MG63 (cell line): ENCODE measurements at places on chromosomes 3 and 15. TPM values are rescaled to one million over a fixed set of nuclear protein-coding genes. Genes with fewer than 3 reads are reported as not detected.

DNA sequence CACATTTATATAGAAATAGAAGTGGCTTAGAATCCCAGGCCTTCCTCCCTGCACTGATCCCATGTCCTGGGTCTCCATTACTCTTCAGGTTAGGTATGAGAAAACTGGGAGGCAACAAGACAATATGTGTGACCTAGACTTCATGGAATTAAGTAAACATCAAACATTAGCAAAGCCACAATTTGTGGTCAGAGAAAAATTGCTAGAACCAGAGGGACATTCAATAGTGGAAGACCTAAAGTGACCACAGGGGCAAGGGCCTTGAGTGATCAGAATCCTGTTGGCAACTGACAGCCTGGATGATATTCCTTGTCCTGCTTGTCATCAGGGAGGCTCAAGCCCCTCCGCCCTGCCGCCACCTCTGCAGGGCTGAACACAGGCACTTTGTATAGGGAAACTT, 322.8 kb upstream of the CTNNB1 start:
- no peak for DNase-seq

Gene MME
- total RNA-seq = 0.07 and 0.47 TPM in 2 replicates

Gene TMEM212
- total RNA-seq = not detected in 2 replicates

DNA sequence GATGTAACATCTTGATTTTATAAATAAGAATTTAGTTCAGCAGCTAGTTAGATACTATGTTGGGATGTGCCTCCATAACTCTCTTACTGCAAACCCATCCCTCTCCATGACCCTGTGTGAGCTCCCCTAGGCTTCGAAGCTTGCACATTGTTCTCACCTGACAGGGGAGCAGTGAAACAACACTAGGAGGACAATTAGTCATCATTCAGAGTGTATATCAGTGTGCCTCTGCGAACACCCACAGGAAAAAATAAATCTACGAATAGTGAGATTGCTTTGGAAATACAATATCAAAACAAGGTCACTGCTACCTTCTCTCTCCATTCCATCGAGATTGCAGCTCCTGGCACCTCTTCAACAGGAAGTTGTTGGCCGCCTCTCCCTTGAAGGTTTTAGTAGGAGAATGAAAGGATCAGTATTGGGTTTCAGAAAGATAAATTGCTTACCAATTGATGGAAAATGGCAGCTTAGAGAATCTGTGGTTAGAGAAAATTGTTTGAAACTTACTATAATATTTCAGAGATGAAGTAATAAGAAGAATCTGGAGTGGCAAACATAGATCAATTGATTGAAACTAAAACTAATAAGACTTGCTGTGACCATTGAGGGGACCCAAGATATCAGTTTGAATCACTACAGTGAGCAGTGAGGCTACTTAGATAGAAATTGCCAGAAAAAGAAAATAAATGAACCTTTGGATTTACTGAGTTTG, 103.2 kb downstream of the CHL1 start:
- DNase-seq = no peak

- peak; percentile 59 for DNase-seq
These were observed 26.1 kb downstream of the FNDC3B start for GRCh38 chr3:172065527-172065926.

GRCh38 chr3:159766563-159767185, 222.0 kb upstream of the IL12A start:
- peak; percentile 34 for DNase-seq

Gene ZBBX
- total RNA-seq = not detected in 2 replicates

Gene SLC28A2
- total RNA-seq = not detected in 2 replicates

GRCh38 chr15:66389859-66390381, 3.2 kb downstream of the MAP2K1 start:
- DNase-seq = no peak

DNA sequence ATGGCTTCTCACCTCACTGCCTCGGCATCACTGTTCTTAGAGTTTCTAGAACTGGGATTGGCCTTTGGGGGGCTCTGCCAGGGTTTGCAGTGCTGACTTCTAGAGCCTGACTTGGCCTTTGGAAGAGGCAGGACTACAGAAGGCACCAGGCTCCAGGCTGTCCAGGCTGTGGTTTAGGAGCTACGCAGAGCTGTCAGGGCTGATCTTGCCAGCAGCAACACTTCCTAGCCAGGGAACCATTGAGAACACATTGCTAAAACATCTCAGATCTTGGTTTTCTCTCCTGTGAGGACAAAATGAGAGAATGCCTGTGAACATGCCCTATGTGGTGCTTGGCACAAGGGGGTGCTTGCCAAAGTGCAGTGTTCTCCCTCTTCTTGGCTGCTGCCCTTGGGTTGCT, 34.6 kb upstream of the APEH start:
- DNase-seq = no peak

DNA sequence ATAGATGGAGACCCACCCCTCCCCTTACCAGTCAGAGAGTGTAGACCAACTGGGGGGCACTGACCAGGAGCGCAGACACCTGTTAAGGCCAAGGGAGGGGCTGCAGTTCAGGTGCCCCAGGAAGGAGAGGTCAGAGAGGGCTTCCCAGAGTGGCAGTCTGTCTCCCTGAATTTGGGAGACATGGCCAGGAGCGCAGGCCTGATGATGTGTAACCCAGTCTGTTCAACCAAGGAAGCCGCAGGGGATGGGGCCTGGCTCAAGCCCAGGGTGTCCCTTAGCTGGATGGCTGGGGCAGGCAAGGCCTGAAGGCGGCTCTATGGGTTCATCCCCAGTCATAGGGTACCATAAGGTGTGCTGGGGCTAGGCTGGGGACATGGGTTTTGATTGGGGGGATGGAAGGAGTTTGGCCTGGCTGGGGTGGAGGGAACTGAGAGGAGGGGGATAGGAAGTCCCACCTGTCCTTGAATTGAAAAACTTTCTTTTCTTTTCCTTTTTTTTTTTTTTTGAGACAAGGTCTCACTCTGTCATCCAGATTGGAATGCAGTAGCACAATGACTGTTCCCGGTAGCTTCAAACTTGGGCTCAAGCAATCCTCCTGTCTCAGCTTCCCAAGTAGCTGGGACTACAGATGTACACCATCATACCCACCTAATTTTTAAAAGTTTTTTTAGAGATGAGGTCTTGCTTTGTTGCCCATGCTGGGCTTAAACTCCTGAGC, 75.7 kb downstream of the SMAD6 start:
- no peak for DNase-seq

DNA sequence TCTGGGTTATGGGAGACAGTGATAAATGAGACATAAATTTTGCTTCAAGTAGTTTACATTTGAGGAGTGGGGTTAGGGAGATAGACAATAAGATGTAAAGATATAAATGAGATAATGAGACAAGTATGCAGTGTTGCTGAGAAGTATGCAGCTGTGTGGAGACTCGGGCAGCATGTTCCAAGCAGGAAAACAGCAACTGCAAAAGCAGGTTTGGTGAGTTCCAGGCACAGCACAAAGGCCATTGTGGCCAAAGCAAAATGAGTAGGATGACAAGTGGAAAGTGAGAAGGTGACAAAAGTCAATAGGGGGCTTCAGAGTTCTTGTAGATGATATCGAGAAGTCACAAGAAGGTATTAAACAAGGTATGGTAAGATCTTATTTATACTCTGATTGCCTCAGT, 259.1 kb upstream of the PEX5L start:
- DNase-seq = no peak
